ENCODE measurements at places on chromosomes 2 and 18.

DNA sequence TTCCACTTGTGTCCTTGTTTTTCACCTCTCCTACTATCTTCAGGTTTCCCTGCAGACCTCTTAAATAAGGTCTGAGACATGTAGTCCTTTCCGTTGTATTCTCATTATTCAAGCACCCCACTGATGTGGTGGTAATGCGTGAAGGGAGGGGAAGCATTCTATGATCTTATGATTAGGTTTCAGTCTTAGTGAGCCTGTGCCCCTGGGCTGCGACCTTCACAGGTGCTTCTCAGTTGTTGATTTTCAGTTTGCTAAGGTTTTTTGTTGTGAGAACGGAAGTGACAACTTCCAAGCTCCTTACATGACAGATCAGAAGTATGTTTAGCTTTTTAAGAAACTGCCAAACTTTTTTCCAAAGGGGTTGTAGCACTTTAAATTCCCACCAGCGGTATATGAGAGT lies 41.3 kb downstream of the VPS54 start:
- DNase-seq = no peak

GRCh38 chr2:187627153-187627552 lies 72.9 kb upstream of the TFPI start:
- no peak for DNase-seq

DNA sequence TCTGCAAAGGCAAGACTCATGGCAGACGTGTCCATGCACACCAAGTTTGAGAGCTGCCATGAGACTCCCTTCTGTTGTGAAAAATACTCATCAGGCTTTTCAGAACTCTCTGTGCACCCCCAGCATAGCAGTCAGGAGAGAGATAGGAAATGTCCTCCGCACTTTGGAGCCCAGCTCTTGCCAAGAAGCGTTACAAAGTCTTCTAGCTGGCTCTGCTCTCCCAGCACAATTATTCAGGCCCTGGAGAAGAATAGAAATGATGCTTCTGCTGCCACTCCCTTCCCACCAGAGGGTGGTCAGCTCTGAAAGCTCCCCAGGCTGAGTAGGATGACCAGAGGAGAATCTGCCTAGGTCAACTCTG lies 594.4 kb upstream of the ID2 start:
- DNase-seq = no peak

- DNase-seq = no peak
These were observed 358.1 kb upstream of the CRIM1 start for GRCh38 chr2:35997488-35997887.

GRCh38 chr2:73716543-73717250 lies 20.4 kb downstream of the TPRKB start:
- DNase-seq = no peak

DNA sequence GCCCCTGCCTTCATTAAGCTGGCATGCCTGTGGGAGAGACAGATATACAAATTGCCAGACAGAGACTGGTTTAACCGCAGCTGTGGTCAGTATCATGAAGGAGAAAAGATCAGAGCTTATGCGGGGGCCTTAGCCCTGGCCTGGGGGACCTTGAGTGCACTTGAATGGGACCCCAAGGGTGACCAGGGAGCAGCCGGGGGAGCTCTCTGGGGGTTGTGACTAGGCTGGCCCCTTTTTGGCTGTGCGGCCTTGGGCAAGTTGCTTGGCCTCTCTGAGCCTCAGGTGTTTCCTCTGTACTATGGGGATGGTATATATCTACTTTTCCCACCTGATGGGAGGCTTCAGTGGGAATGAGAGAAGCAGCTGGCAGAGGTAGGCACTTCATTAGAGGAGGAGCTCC lies 35.7 kb downstream of the INHBB start:
- no peak for DNase-seq

DNA sequence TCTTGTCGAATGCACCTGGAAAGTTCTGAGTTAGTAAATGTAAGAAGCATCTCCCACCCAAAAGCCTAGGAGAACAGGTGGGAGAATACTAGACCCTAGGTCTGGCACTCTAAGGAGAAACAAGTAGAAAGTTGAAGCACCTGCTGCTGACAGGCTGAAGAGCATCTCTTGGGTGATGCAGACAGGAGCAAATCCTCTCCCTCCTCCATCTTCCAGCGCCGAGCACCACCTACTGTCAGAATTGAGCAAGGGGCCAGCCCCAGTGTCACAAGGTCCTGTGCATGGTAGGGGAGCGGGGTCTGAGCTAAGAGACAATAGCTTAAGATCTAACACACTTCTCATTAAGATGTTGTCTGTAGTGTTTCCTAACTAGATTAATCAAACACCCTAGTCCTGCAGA lies 52.9 kb downstream of the HK2 start:
- DNase-seq = no peak

- DNase-seq = peak; percentile 90
These were observed 23.7 kb downstream of the CRACDL start for GRCh38 chr2:98912221-98912851.

GRCh38 chr2:144515696-144516410 lies 4.1 kb downstream of the ZEB2 start:
- DNase-seq = no peak

GRCh38 chr2:227500301-227500630 lies 28.3 kb downstream of the AGFG1 start:
- DNase-seq = no peak

- DNase-seq = peak; percentile 46
These were observed 14.1 kb downstream of the MSGN1 start for GRCh38 chr2:17830053-17831034.

DNA sequence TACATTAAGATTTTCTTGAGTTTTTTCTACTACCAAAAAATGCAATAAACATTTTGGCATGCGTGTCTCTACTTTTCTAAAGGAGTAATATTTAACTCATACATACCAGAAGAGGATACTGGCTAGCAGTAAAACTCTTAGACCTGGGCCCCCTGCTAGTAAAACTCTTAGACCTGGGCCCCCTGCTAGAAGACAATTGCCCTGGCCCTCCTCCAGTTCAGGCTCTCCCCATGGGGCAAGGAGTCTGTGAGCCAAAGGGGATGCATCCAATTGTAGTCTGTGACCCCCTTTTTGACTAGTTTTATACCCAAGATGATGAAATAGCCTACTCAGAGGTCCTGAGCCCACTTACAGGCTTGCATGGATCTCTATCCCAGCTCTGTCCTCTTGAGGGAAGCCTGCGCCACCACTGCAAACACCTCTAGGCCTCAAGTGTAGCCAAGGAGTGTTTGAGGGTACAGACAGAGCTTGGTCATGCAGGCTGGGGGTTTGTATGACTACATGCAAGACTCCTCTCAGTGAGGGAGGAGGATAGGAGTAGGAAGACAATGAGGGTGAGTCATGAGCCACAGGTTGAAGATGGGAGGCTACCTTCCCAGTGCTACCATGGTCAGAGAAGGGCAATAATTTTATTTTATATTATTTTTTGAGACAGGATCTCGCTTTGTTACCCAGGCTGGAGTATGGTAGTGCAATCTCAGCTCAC lies 45.2 kb upstream of the PGAP1 start:
- DNase-seq = no peak

DNA sequence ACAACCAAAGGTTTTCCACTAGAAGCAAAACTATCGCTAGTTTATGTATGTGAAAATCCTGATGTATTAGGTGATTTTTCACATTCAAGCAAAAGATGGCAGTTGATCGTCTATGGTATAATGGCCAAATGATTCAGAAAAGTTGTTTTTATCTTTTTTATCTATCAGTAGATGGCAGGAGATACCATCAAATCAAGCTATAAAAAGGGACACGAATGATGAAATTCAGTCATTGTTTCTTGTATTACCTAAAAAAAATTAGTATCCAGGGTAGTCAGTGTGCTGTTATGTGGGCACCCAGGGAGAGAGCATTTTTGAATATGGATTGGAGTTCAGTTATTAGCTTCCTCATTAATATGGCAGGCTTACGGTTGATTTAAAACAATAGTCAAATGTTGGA lies 22.9 kb upstream of the CAVIN2 start:
- no peak for DNase-seq
